Activated CD8-positive, alpha-beta memory T cell treated with anti-CD3 and anti-CD28 coated beads, Interleukin-2, amount 50 U/mL, for 48 hours (primary cell): ENCODE measurements at places on chromosomes 16 and 17.

GRCh38 chr16:990516-991291, 9.1 kb downstream of the SOX8 start:
- no peak for DNase-seq

DNA sequence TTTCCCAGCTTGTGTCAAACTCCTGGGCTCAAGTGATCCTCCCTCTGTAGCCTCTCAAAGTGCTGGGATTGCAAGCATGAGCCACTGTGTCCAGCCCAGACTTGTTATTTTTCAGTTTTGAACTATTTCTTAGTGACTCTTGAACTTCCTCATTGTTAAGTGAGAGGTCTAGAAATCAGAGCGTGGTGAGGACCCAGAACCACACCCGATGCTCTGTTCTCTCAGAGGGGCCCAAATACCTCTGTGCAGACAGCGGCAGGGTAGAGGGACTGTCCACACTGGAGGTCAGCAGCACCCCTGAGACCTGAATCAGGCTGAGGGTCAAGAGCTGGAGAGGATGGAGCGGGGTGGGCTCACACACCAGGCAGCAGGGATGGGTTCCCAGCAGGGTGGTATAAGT, 47.7 kb upstream of the MEAK7 start:
- DNase-seq: no peak

- DNase-seq: no peak
Measured at GRCh38 chr16:65660390-65660789, 538.5 kb upstream of the CDH11 start.

- DNase-seq: no peak
Measured at GRCh38 chr17:48143629-48144028, 36.1 kb downstream of the SNX11 start.

- DNase-seq: no peak
Measured at GRCh38 chr16:7585705-7586104, 253.1 kb downstream of the RBFOX1 start.

GRCh38 chr17:70366386-70366785, 197.1 kb downstream of the KCNJ2 start:
- no peak for DNase-seq

GRCh38 chr17:77873500-77874302, 84.8 kb upstream of the TNRC6C start:
- DNase-seq: no peak

DNA sequence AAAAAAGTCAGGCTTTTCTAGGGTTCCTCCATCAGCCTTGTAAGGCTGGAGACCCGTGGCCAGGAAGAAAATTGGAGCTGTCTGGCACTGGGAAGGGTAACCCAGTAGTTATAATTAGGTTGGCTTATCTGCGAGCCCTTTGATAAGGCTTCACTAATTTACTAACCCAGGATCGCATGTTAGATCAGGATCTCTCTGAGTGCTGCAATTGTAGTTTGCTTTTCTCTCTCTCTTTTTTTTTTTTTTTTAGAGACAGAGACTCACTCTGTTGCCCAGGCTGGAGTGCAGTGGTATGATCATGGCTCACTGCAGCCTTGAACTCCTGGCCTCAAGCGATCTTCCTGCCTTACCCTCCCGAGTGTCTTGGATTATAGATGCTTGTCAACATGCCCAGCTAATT, 17.0 kb downstream of the ABCC1 start:
- no peak for DNase-seq

GRCh38 chr17:59345476-59345875, 14.0 kb downstream of the YPEL2 start:
- DNase-seq: no peak

- DNase-seq: no peak
Measured at GRCh38 chr17:63704836-63705235, 4.9 kb upstream of the LIMD2 start.
